ENCODE measurements at places on chromosomes 2 and 18. TPM values are rescaled to one million over a fixed set of nuclear protein-coding genes. Genes with fewer than 3 reads are reported as not detected.

TTN gene
- total RNA-seq: 5.5 TPM

EN1 gene
- total RNA-seq: 2.9 TPM

LYG2 gene
- total RNA-seq: not detected

TOGARAM2 gene
- 0.75 TPM for total RNA-seq

CNRIP1 gene
- total RNA-seq: 36.4 TPM

NEB gene
- 2.6 TPM for total RNA-seq

SCYGR2 gene
- not detected for total RNA-seq

PSME4 gene
- 33.5 TPM for total RNA-seq

MDH1B gene
- total RNA-seq: 0.86 TPM

GRCh38 chr18:58536534-58537271 lies 92.2 kb downstream of the ALPK2 start:
- no peak for DNase-seq

- DNase-seq: peak; percentile 87
These were observed 332.4 kb downstream of the GULP1 start for GRCh38 chr2:188623995-188624643.

DNA sequence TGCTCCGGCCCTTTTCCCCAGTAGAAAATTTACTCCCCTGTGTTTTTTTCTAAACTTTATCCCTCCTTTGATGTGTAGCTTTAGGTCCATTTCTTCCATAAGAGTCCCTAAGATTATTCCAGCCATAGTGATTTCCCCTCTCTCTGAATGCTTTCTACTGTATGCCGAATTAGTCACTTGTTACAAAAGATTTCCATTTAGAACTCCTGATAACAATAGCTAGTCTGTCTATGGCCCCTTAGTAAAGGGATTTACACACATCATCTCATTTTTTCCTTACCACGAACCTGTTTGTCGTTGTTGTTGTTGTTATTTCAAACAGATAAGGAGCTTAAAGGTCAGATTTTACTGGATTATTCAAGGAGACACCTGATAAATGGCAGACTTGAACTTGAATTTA lies 256.1 kb downstream of the PAX3 start:
- DNase-seq: no peak

- DNase-seq: peak; percentile 97
These were observed 129.8 kb upstream of the TANK start for GRCh38 chr2:161030260-161031063.

DNA sequence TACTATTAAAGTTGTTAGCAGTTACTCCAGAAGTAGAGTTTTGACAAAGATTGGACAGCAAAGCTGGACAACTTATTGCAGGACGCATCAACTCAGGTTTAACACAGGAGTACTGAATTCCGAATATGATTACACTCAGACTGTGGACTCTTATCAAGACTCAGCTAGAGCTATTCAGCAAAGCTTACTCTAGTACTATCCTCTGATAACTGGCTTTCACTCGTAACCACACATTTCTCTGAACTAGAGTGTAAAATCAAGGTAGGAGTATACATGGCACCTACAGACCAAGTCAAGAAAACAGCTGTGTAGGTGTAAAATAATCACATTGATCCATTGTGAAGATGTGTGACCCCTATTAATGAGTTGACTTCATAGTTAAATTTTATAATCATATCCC lies 154.2 kb downstream of the RIT2 start:
- no peak for DNase-seq

DNA sequence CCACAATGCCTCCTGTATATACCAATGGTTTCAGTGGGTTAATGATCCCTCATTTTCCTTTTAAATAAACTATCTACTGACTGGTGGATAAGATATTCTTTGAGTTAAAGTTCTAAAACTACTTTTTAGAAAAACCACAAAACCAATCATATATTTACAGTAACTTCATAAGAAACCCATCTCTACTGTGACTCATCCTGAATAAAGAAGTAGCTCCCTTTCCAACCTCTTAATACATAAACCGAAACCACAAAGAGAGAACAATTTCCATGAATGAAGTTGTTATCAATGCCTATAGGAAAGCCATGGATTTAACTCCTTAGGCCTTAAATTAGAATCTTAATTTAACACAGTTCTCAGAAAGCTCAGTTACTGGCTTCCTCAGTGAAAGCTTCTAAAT lies 227.0 kb upstream of the SMAD7 start:
- DNase-seq: peak; percentile 68

DNA sequence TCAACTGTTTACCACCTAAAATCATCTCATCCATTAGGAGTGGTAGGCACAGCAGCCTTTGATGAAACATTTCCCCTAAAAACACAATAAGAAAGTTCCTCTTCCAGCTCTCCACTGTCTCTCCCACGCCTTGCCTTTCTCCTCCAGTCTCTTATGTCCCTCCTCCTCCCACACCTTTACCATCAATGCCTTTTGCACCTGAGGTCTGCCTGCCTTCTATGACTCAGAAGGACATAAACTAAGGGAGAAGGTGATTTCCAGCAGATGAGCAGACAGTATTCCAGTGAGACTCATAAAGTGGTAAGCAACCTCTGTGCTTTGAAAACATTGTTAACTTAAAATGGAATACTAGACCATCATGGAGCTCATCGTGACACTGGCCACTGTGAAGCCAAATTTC lies 34.2 kb upstream of the NDUFV2 start:
- no peak for DNase-seq

DNA sequence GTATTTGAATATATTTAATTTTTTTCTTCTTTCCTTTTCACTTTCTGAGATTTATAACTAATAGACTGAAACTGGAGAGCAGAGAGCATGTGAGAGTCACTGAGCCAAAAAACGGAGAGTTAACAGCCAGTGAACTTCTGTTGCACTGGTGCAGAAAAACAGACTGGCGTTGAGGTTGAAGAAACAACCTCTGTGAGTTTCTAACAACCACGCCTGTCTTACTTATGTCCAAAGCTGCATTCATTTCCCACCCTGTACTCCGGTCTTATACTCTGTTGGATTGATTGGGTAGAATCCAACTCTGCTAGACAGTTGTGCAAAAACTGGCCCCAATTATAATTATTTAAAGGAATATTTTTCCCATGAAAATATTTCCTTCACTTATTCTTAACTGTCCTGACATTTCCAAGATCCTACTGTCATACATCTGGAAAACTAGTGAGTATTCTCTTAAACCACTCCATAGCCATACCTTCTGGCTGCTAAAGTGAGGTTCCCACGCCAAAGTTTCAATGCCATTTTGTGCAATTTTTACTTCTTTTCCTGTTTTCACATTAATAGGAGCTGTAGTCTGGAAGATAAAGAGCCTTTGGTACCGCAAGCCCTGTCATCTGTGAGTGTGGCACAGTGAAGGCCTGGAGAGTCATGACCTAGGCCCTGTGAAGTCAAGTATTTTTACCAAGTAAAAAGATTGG lies 9.4 kb downstream of the CYP1B1 start:
- no peak for DNase-seq

DNA sequence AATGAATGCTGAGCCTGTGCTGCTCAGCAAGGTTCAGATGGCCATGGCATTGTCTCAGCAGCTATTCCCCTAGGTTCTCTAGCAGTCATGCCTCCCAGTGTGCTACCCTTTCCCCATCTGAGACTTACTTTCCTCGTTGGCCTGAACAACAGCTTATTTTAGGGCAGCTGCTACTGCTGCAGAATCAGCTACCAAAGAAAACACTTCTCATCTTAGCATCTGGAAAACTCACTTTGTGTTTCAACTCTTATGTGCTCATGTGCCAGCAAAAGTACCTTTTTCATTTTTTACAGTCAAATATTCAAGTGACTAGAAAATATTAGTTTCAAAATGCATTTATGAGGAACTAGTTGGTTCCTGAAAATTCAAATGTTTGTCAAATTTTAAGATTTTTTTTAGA lies 60.4 kb upstream of the ZNF397 start:
- no peak for DNase-seq

- DNase-seq: peak; percentile 65
These were observed 630.8 kb upstream of the SLC39A10 start for GRCh38 chr2:195026261-195026660.

GRCh38 chr2:65159906-65160305 lies 30.0 kb upstream of the RAB1A start:
- DNase-seq: peak; percentile 23

GRCh38 chr18:28045880-28046279 lies 131.1 kb downstream of the CDH2 start:
- no peak for DNase-seq

DNA sequence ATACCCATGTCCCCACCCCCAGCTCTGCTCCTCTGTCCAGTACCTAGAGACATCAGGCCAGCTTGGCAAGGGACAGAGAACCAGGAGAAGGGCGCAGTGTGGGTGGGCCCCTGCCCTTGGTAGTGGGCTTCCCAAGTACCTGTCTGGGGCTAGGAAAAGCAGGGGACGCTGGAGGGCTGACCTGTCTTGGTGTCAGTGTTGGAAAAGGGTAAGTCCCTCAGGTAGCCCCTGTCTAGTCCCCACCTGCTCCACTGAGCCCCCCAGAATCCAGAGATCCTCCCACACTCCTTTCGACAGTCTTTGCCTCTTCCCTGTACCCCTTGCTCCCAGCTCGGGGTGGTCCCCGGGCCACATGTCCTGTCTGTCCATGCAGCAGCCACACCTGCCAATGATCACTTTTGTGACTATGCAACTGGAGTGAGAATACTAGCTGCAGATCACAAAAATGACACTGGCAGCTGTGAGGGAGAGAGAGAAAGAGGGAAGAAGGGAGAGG lies 14.6 kb downstream of the DNAJB2 start:
- no peak for DNase-seq

- no peak for DNase-seq
These were observed 8.1 kb upstream of the RAB17 start for GRCh38 chr2:237598468-237599208.

GRCh38 chr18:25243754-25244153 lies 108.2 kb downstream of the ZNF521 start:
- no peak for DNase-seq

DNA sequence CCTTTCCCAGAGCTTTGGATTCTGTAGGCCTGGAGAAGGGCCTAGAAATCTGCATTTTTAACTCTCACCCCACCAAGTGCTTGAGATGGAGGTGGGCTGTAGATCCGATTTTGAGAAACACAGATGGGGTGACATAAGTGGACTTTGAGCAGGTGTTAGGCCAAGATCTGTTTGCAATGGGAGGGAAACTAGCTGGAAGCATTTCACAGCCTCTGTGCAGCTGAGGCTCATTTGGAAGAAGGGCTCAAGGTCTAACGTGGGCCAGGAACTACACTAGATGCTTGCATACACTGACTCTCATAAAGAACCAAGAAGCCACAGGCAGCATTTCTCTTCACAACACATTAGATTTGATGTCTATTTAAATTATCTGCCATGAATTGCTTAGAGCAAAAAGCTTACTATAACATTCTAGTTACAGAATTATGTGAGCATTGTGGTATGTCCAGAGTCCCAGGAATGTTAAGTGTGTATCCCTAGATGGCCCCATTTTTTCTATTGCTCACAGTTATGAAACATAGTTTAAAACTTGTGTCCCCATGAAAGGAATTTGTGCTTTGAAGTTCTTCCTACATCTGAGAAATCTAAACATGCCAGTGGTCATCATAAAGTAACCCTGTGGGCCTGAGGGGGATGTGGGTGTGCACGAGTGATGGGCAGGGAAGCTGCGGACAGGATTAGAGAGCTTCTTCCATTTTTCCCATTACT lies 77.2 kb downstream of the CD28 start:
- DNase-seq: peak; percentile 81

GRCh38 chr2:20620271-20620681 lies 30.6 kb downstream of the HS1BP3 start:
- DNase-seq: no peak

DNA sequence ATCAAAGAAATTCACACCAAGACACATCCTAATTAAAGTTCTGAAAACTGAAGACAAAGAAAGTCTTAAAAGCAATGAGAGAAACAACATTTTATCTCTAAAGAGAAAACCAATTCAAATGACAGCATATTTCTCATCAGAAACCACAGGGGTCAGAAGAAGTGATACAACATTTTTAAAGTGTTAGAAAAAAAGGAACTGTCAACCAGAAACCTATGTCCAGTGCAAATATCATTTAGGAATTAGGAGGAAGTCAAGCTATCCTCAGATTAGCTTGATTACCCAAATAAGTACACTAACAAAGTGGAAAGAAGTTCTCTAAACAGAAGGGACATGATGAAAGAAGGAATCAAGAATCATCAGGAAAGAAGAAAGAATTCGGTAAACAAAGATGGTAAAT lies 59.5 kb upstream of the BCL2L11 start:
- DNase-seq: no peak

DNA sequence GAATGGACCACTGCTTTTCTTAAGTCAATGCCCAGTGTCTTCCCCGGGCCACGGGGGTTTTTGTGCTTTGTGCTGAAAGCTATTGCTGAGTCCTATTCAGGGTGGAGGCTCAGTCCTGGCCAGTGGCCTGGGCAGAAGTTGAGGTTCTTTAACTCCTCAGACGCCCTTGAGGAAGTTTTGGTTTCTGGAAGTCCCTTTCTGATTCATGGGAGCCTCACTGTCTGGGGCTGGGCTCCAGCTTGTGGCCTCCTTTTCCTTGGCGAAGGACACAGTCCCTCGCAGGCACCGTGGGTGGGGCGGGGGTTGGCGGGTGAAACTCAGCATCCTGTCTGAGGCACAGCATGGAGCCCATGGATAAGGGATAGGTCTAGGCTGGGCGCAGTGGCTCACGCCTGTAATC lies 465.2 kb upstream of the HS6ST1 start:
- DNase-seq: no peak

- no peak for DNase-seq
These were observed at the start of gene ARHGAP15 for GRCh38 chr2:143128681-143129580. TSS of gene ARHGAP15 (plus strand) at chr2:143129419.

DNA sequence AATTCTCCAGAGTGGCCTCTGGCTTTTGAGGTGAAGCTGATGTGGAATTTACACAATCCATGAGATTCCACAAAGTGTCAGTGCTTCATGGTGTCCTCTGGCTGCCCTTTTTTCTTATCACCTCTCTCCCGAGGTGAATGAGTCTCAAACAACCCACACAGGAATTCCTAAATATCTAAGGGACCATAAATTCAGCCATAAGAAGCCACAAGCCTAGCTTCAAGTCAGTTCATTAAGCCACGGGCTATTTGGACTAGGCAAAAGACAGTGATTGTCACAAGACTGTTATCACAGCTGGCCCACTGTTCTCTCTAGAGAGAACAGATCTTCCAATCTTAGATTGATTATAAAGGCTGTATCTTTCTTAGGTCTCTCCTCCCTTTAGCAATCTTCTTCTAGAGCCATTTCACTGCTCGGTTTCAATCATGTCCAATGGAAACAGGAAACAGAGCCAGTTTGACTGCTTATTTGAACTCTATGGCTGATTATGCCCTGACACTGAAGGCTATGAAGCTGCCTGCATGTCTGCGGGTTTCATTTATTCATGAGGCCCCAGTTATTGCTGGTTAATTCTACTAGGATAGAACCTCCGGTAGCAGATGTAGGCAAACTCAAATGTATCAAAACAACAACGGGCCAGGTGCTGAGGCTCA lies 4.1 kb downstream of the NEMP2 start:
- peak; percentile 62 for DNase-seq

DNA sequence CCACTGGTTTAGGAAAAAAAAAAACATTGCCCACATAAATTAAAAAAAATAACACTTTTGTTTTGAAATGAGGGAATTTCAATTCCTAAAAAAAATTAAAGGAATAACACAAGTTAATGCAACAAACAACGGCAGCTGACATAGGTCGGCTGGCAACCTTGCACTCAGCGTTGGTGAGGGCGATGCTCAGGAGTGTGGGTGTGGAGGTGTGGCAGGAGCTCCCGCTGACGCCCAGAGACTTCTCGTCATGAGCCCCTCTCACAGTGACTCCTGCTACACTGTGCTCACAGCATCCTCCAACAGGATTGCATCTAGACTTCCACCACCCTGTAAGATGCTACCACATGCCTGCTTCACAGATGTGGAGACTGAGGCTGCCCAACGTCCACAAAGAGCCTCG lies 150.3 kb upstream of the PXDN start:
- no peak for DNase-seq

- peak; percentile 49 for DNase-seq
These were observed 126.2 kb upstream of the EML6 start for GRCh38 chr2:54597153-54597848.

Data from LHCN-M2 (cell line).